ENCODE measurements at places on chromosomes 2 and 18.

DNA sequence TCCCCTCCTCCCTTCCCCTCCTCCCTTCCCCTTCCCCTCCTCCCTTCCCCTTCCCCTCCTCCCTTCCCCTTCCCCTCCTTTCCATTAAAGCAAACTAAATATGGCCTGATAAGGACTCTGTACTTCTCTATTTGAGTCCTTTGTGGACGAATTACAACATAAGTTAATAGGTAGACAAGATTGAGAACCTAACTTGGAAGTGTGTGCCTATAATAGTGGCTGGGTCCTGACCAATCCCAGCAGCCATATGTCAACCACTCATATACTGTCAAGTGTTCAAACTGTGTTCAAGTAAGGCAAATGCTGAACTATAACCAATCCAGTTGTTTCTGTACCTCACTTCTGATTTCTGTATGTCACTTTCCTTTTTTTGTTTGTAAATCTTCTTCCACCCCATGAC, 97.1 kb upstream of the RBMS1 start:
- no peak for DNase-seq

DNA sequence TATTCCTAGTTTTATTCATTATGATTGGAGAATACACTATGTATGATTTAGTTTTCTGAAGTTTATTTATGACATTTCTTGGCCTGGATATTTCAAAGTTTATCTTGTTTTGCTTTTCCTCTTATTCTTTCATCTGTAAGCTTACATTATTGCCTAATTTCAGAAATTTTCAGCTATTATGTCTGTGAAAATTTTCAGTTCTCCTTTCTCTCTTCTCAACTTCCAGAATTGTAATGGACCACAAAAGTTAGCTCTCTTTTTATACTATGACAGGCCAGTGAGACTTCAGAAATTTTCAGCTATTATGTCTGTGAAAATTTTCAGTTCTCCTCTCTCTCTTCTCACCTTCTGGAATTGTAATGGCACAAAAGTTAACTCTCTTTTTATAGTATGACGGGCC, 97.2 kb upstream of the SCN7A start:
- DNase-seq: no peak

GRCh38 chr18:63476668-63477067, at the start of gene SERPINB5:
SERPINB5 (plus strand) TSS chr18:63476958; CDS start chr18:63484429, 7,471 bp downstream.
- no peak for DNase-seq

GRCh38 chr2:100673691-100674485, 111.1 kb downstream of the PDCL3 start:
- no peak for DNase-seq

- no peak for DNase-seq
Measured at GRCh38 chr2:16090650-16091575, 150.6 kb downstream of the MYCN start.

GRCh38 chr2:54768772-54769428, 45.4 kb downstream of the EML6 start:
- no peak for DNase-seq

DNA sequence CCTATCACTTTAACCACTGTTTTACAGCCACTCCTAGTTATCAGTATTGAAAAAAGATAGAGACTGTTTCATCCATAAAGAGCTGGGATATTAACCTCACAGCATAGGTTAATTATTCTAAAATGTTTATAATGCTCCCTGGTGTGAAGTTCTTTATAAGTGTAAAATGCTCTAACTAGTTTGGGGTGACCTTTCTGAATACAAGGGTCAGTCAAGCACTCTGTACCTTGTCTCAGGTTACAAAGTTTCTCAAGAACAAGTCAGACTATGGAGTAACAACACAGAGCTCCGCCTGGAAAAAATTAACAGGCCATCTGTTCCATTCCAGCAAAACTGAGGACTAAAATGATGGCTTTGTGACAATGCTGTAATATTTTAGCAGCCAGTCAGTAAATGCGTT, 107.4 kb downstream of the NOL4 start:
- DNase-seq: no peak

- no peak for DNase-seq
Measured at GRCh38 chr2:86256982-86257381, 57.7 kb downstream of the MRPL35 start.

GRCh38 chr18:65725251-65726050, 25.4 kb upstream of the CDH7 start:
- DNase-seq: no peak

DNA sequence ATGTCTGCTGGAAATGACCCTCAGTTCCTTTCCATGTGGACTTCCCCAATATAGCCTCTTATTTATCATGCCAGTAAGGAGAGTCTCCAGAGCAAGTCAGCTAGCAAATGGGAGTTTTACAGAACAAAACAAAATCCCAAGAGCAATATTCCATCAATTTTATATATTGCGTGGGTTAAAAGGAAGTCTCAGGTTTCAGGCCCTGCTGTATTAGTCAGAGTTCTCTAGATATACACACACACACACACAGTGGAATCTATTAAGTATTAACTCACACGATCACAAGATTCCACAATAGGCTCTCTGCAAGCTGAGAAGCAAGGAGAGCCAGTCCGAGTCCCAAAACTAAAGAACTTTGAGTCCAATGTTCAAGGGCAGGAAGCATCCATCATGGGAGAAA, 102.8 kb upstream of the MAP2 start:
- DNase-seq: no peak

- no peak for DNase-seq
Measured at GRCh38 chr2:2763351-2764000, 432.4 kb upstream of the MYT1L start.

DNA sequence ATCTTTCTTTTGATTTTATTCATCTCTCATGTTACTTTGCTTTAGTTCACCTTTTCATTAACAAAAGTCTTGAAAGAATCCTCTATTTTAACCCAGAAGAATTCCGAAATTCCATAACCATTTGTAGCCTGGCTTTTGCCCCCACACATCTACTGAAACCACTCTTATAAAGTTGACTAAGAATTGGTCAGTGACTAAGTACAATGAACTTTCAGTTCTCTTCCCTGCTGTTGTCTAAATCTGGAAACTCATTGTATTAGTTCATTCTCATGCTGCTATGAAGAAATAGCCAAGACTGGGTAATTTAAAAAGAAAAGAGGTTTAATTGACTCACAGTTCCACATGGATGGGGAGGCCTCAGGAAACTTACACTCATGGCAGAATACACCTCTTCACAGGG, 49.9 kb upstream of the PNPT1 start:
- DNase-seq: no peak

DNA sequence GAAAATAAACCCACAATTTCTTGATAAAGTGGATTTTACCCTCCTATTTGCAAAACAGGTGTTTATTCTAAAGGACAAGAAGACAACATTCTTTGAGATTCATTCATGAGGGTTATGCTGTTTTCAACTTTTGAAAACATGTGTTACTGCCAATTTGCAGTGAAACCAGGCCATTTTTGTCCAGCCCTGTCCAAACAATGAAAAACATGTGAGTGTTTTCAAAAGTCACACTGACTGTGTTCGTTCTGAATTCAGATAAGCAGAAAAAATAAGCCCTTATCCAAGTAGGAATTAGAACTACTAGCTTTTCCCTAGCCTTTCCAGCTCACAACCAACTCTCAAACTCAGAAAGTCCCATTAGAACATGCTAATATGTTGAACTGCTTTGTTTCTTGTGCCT, 148.1 kb upstream of the PID1 start:
- DNase-seq: no peak

GRCh38 chr18:56257205-56257604, 381.2 kb downstream of the TXNL1 start:
- no peak for DNase-seq

- DNase-seq: no peak
Measured at GRCh38 chr2:145007093-145007959, 487.4 kb upstream of the ZEB2 start.

DNA sequence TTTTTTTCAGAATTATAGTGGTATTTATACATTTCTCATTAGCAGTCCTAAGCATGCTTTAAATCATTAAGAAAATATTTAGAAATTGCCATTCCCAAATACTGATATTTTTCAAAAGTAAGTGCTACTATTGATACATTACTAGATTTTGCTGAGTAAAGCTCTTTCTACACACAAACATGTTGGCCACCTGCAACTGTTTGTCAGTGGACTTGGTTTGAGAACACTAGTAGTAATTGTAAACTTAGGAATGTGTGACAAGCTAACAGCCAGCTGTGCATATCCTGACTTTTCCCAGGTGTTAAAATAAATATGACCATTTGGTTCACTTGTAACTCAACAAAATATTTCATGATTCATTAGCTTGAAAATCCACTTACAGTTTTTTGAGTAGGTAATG, 103.1 kb downstream of the MSTN start:
- no peak for DNase-seq

DNA sequence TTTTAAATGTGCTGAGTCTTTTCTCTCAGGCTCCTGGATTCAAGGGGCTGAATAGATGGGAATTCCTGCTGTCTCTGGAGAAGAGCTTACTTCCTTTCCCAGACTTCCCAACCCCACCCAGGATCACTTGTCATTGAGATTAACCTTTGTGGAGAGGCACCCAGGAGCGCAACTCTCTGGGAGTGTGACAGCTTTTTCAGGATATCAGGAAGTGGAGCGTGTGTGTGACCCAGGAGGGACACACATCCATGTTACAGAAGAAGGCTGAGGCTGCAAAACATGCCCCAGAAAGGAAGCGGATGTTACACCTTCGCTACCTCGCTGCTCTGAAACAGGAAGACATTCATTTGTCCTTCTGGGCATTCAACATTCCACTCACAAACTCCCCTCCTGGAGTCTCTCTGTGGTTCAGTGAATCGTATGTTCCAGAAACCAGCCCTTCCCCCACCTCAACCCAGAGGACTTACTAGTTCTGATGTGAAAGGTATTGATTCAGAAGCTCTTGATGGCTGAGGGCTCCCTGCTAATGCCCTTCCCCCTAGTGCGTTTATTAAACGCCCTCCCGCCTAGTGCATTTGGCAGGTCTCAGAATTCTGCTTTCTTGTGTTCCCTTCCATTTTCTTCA, 523.9 kb downstream of the TNS1 start:
- DNase-seq: no peak

GRCh38 chr18:2985628-2986027, 27.3 kb downstream of the LPIN2 start:
- DNase-seq: no peak

DNA sequence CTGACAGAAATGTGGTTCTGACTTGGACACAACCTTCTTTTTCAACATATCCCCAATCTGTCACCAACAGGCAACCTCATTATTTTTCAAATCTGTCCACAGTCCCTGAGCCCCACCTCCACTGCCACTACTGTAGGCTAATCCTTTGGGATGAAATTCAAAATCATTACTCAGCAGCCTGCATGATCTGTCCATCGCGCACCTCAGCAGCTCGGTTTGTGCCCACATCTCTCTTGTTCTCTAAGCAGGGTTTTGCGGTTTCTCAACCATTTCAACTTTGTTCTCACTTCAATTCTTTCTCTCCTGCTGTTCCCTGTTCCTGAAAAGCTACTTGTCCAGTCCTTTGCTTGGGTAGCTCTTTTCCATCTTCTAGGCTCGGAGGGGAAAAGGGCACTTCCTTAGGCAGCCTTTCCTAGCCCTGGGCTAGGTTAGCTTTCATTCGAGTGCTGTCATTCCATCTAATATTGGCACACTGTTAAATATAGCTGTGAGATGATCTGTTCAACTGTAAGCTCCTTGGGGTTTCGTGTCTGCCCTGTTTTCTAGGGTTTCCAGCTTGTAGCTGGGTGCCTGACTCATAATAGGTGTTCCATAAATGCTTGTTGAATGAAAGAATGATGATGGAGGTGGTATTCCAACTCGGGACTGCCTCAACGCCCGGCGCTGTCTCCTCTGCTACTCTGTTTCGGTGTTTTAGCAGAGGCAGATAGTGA, 653 bp upstream of the ANKAR start:
- DNase-seq: no peak

- DNase-seq: no peak
Measured at GRCh38 chr2:203823173-203823572, 44.4 kb upstream of the CTLA4 start.

- DNase-seq: no peak
Measured at GRCh38 chr2:154655499-154655898, 43.0 kb upstream of the KCNJ3 start.

DNA sequence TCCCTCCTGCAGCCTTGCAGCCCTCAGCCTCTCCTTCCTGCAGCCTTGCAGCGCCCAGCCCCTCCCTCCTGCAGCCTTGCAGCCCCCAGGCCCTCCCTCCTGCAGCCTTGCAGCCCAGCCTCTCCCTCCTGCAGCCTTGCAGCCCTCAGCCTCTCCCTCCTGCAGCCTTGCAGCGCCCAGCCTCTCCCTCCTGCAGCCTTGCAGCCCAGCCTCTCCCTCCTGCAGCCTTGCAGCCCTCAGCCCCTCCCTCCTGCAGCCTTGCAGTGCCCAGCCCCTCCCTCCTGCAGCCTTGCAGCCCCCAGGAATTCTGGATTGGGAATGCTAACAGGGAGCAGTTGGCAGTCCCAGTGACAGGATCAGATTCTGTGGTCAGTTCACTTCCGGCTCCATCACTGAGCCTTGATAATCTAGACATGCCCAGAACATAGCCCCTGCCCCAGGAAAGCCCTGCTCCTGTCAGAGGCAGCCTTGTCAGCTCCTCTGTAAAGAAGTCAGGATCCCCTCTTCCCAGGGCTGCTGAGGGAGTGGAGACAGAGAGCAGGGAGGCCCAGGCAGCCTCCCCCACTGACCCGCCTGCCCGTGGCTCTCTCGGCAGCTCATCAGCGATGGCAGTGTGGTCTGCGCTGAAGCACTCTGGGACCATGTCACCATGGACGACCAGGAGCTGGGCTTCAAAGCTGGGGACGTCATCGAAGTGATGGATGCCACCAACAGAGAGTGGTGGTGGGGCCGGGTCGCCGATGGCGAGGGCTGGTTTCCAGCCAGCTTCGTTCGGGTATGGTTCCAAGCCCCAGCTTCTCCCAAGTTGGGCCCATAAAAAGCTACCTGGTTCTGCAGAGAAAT, 54.8 kb downstream of the FAM168B start:
- DNase-seq: no peak

DNA sequence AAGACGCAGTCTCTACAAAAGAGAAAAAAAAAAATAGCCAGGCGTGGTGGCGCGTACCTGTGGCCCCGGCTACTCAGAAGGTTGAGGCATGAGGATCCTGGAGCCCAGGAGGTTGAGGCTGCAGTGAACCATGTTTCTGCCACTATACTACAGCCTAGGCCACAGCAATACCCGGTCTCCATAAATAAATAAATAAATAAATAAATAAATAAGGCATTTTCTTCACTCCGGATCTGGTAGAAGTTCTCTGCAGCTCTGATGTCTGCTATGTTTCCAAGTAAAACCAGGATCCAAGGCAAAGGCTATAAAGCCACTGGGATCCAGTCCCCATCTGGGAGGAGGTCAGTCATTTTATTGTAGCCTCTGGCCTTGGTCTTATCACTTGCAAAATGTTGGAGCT, 15.5 kb downstream of the NFE2L2 start:
- no peak for DNase-seq

- no peak for DNase-seq
Measured at GRCh38 chr18:79961527-79962291, 2.7 kb upstream of the HSBP1L1 start.

GRCh38 chr18:2411381-2411960, 159.8 kb downstream of the METTL4 start:
- DNase-seq: no peak

DNA sequence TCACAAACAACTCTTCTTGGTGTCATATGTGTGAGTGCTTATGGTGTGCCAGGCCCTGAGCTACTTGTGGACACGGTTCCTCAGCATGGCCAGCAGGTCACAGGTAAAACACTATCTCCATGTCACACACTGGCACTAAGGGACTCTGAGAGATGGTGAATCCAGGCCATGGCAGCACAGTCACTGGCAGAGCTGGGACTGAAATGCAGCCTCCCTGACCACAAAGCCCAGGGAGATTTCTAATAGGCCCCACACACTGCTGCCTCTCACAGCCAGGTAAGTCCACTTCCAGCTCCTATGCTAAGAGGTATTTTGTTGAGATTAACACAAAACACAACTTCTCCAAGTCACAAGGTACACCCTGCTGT, 92.0 kb downstream of the ACTR2 start:
- no peak for DNase-seq

GRCh38 chr18:22840606-22841144, 92.5 kb upstream of the RBBP8 start:
- no peak for DNase-seq
